ENCODE measurements at places on chromosomes 4 and X.

- no peak for DNase-seq
Measured at GRCh38 chr4:11281720-11282119, 147.0 kb downstream of the HS3ST1 start.

DNA sequence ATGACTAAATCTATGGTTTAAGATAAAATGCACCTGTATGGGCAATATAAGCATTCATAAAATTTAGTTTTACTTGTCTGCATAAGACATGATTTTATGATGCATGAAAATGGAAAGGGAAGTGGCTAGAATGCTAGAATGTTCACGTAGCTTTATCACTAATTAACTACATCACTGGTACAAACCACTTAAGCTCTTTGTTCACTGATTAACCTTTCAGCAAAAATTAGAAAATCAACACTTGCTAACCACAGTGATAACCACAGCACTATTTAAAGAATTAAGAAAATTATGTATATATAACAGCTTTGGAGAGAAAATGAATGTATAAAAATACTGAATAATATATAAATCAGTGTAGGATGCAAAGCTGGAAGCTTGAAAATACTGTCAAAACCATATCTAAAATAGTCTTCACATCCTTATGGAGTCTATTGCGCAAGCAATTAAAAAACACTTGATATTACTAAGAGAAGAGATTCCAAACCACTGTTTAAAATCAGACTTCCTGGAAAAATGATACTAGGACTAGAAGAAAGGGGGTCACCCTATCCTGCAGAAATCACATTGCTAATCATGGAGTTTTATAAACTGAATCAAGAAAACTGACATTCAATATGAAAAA lies 51.9 kb downstream of the EFHC2 start:
- no peak for DNase-seq

DNA sequence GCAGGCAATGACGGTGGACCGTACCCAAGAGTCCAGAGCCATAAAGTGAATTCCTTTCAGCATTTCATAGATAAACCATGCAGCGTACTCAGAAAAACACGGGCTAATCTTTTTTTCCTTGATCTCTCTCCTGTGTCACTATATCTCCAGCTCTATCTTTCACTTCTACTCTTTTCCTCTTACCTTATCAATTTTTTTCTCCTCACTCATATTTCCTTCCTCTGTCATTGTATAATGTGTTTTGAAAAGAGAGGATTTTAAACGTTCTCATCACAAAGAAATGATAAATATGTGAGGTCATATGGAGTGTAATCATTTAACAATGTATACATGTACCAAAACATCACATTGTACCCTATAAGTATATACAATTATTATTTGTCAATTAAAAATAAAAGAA lies 176.5 kb downstream of the CPE start:
- no peak for DNase-seq

DNA sequence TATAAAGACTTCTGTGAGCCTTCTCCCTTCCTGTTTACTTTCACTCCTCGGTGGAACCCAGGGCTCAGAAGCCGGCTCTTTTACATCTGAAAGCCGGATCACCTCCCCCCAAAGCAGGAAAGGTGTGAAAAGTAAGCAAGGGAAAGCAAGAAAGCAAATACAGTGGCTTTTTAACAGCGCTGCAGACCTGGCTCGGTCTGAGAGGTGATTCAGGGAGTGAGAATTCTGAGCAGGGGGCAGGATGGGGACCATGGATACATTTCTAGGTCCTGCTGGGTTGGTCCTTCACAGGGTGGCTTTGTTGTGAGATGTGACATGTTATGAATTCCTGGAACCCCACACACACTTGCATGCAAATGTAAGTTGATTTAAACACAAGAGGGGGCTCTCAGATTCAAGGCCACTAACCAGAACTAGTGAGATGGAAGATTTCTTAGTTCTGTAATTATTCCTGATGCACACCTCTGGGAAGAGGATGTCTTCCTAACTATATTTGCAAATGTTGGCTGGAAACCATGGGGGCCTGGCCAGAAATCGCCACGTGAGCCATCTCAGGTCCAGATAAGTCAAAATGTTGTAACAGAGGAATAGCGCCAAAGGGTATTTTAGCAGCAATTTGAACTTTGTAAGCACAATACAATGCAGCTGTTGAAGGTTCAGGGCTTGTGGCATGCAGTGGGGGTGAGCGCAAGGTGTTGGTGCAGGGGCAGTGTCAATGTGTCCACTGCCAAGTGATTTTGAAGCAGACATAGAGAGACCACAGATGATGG lies 670.1 kb upstream of the LCORL start:
- DNase-seq = no peak

GRCh38 chrX:155966876-155967275 lies 30.6 kb upstream of the IL9R start:
- no peak for DNase-seq

DNA sequence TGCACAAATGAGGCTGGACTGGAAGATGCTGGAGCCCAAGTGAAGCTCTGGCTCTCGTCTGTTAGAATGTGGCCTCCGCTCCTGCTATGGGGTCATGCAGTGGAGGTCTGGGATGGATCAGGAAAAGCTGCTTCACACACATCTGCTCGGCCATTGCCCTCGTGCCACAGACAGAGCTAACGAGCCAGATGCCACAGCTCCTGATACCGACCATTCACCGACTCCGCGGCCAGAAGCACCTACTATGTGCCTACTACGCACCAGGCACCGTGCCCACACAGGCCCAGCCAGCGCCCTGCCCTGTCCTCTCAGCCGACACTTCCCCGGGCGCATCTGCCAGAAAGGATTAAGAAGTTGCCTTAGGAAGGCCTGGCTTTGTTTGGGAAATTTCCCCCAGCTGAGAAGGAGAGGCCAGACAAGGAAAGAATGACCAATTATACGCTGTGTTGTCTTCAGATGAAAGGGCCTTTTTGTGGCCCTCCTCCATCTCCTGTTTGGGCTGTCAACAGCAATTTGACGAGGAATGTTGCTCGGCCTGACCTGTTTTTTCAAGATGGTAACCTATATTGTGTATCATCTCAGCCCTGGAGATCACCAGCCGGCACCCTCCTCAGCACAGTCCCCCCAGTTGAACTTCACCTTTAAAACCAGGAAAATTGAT lies 34.3 kb downstream of the HMX1 start:
- DNase-seq = no peak

GRCh38 chrX:10831716-10832502 lies 211.5 kb upstream of the MID1 start:
- no peak for DNase-seq

- no peak for DNase-seq
Measured at GRCh38 chr4:166957451-166957850, 276.8 kb downstream of the SPOCK3 start.

GRCh38 chr4:26183017-26183416 lies 137.8 kb upstream of the RBPJ start:
- DNase-seq = no peak

- no peak for DNase-seq
Measured at GRCh38 chr4:8540072-8540471, 40.1 kb upstream of the GPR78 start.

DNA sequence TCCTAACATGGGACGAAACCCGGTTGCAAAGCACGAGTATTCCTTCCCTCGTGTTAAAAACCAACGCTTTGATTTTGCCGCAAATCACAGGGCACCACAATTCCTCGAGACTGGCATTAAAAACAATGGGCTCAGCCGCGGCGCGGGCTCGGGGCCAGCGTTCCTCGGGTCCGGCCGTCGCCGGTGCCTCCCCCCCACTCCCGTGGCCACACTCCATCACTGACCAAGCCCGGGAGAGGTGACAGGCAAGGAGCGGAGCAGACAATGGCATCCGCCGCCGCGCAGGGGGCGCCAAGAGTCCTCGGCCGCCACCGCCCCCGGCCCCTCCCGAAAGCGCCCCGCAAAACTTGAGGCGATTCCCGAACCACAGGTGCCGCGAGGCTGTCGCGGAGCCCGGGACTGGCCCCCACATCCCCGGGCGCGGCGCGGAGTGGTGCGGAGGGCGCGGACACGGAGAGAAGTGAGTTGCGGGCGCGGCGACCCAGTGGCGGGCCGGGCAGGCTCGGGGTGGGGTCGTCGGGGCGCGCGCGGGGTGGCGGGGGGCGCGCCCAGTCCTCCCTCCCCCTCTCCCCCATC lies 445 bp downstream of the AP1S2 start:
- DNase-seq = peak; percentile 22

DNA sequence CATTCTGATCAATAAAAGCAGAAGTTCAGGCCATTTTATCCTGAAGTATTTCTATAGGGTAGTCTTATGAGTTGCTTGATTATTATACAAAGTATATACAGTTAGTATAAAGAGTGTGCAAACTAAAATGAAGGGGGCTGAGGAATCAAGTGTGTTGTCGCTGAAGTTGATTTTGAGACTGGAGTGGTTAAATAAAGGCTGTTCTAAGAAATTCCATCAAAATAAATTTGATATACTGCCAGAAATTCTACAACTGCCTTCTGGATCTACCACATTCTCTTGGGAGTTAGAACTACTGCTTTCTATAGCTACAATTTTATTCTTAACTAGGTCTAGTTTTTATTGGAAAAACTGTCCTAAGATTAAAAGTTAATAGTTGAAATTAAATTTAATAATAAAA lies 12.4 kb downstream of the EDNRA start:
- no peak for DNase-seq

DNA sequence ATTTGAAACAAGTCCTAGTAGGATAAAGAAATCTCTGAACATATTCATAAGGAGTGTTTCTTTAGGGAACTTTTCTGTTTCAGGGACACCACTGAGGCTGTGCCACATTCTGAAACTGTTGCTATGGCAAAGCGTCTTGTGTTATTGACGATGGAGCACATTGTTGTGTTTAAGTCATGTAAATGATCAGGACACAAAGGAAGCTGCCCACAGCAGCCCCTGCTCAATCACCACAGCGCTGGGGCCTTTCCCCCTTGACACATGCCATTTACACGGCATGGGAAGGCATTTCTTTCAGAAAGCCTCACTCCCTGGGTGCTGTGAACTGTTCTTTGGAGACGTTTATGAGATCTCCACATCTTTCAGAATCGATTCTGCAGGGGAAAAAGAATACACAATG lies 39.8 kb upstream of the MID1 start:
- DNase-seq = no peak

DNA sequence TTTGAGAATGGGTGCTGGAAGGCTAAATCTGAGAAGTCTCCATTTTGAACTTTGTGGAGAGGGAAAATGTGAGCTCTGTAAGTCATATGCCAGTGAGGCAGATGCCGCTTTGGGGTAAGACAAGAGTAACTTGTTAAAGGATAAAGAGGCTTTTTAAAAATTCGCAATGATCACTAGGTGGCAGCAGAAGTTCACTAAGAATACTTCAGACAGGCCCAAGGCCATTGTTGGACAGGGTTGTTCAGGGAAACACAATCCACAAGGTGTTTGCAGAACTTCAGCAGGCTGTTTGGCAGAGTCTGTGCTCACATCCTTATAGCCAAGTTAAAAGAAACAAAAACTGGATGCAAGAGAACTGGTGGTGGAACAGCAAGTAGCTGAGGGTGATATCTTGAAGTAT lies 13.7 kb upstream of the PIGA start:
- DNase-seq = no peak

DNA sequence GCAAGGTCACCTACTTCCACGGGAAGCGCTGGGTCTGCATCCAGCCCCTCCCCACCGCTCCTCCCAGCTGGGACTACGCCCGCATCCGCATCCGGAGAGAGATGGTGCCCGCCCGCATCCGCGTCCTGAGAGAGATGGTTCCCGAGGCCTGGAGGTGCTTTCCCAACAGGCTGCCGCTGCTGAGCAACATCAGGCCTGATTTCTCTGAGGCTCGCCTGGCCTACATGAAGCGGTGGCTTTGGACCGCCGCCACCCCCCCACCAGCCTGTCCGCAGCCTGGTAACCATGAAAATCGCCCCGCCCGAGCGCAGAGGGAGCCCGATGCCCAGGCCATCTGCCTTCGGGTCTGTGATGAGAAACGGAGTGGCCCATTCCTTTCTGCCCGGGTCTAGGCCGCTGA lies 18.1 kb downstream of the CLTRN start:
- DNase-seq = no peak

DNA sequence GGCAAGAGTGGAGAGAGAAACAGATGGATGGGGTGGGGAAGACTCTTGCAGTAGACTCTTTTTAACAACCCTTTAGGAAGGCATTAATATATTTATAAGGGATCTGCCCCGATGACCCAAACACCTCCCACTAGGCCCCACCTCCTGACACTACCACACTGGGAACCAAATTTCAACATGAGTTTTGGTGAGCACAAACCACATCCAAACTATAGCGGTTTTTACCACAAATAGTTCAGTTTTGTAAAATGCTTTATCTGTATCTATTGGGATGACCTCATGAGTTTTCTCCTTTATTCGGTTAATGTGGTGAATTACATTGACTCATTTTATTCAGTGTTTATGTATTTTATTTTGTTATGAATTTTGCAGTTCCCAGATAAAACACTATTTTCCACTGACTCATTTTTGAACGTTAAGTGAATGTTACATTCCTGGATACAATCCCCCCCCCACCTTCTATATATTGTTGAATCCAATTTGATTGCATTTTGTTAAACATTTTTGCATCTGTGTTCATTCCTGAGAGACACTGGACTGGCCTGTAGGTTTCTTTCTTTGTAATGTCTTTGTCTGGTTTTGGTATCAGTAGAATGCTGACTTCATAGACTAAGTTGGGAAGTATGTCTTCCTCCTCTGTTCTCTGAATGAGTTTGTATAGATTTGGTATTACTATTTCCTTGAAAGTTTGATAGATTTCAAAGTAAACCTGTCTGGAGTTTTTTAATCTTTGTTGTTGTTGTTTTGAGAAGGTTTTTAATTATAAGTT lies 13.9 kb upstream of the CPLX1 start:
- DNase-seq = no peak

GRCh38 chr4:24979554-24979953 lies 51.2 kb downstream of the LGI2 start:
- DNase-seq = no peak

- DNase-seq = no peak
Measured at GRCh38 chr4:122873146-122873545, 46.5 kb downstream of the FGF2 start.

- DNase-seq = no peak
Measured at GRCh38 chr4:181345931-181346330, 897.3 kb upstream of the TENM3 start.

- DNase-seq = no peak
Measured at GRCh38 chr4:81922313-81922712, 450.6 kb upstream of the RASGEF1B start.

DNA sequence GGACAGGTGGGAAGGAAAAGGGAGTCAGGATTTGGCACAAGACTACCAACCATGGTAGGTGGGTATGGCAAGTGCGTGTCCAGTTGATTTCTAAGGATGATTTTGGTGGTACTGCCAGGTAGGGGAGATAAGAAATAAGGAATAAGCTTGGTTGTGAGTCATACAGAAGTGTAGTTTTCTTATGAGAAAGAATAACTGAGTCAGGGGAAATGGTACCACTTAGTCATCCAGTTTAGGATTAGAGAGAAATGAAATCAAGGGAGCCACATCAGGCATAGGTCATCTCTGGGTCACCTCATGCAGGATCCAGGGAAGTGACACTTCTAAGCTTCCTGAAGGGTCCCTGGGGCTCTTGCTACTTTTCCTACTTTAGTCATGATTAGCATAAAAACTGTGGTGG lies 107.1 kb upstream of the C1GALT1C1 start:
- no peak for DNase-seq
